ENCODE measurements at places on chromosomes 5 and 9.

DNA sequence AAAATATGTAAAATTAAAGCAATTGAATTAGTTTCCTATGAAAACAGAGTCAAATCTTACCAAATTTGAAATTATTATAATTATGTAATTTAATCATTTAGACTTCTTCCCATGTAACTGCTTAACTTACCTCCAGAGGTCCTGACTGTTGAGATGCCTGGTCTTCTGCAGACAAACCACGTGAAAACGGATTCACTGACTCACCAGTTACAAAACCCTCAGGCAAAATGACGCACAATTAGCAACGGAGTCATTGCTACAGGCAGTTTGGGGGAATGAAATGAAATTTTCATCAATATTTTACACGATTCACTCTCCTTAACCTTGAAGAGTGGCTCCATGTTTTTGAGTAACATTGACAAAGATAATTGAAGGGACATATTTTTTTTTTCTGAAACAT is 460.8 kb downstream of the MTRR start:
- no peak for DNase-seq

- no peak for DNase-seq
Measured at GRCh38 chr5:128844354-128844923, 120.8 kb upstream of the SLC27A6 start.

DNA sequence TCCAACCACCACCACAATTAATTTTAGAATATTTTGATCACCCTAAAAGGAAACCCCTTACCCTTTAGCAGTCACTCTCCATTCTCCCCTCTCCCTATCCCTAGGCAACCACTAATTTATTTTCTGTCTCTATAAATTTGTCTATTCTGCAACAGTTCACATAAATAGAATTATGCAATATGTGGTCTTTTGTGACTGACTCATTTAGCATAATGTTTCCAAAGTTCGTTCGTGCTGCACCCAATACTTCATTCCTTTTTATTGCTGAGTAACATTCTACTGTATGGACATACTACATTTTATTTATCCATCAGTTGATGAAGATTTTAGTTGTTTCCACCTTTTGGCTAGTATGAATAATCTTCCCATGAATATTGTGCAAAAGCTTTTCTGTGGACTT is 18.2 kb upstream of the CDC20B start:
- no peak for DNase-seq

- no peak for DNase-seq
Measured at GRCh38 chr5:139742173-139742903, 53.3 kb upstream of the PSD2 start.

All from stimulated activated CD8-positive, alpha-beta memory T cell treated with anti-CD3 and anti-CD28 coated beads, Interleukin-4, amount 100 ng/mL, for 4 hours (primary cell).